ENCODE measurements at places on chromosomes 2 and 18.

GRCh38 chr2:19244460-19245363 is 113.7 kb downstream of the OSR1 start:
- no peak for DNase-seq

DNA sequence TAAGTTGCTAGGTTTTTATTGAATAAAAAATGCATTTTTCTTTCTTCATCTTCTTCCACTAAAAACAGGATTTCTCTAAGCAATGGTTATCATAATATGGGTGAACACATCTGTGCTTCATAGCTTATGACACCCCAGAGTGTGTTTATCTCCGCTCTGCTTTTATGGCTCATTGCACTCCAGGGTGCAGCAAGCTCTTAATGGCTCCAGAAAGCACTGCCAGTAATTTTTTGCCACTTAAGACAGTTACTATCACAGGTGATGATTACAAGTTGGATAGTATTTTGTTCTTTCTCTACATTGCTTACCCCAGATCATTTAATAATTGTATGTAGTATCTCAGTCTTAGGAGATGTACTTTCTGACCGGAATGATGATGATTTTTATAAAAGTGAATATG is 239.3 kb upstream of the CDH20 start:
- DNase-seq = no peak

- no peak for DNase-seq
Measured at GRCh38 chr2:227456772-227457171, 15.2 kb upstream of the AGFG1 start.

DNA sequence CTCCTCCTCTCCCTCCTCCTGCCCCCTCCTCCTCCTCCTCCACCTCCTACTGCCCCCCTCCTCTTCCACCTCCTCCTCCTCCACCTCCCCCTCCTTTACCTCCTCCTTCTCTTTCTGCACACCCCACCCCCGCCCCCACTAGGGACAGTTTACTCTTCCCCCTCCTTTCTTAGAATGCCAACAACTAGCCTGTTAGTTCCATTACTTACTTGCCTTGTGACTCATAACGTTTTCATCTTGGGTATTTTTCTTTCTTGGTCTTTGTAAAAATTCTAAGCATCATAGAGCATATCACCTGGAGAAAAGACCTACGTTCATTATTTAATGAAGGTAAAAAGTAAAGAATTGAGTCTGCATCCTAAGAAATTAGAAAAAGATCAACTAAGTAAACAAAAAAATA is 165.3 kb downstream of the NEDD4L start:
- no peak for DNase-seq

GRCh38 chr18:68234131-68234530 is 480.8 kb downstream of the TMX3 start:
- no peak for DNase-seq

DNA sequence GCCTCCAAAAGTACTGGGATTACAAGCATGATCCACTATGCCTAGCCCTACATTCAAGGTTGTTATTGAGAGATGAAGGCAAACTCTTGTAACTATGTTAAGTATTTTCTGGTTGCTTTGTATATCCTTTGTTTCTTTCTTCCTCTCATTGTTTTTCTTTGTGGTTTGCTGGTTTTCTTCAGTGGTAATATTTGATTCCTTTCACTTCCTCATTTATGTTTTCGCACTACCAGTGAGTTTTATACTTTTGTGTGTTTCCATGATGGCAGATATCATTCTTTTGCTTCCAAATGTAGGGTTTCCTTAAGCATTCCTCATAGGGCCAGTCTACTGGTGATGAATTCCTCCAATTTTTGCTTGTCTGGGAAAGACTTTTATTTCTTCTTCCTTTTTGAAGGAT is 90.2 kb downstream of the NCK2 start:
- no peak for DNase-seq

DNA sequence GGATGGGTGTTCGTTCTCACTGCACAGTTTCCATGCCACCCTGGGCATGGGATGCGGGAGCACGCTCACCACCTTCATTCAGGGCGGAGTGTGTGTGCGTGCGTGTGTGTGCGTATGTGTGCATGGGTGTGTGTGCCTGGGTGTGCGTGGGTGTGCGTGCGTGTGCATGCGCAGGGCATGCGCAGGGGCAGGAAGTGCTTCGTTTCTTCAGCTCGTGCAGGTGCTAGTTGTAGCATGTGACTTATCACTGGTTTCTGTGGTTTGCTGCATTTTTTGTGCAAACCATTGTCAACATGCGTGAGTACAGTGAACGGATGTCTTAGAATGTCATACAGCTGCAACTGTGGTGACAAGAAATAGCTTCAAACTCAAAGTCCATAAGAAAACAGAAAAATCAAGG is 179.5 kb downstream of the PTGR3 start:
- no peak for DNase-seq

GRCh38 chr2:228446734-228447133 is 265.2 kb upstream of the SPHKAP start:
- DNase-seq = no peak

DNA sequence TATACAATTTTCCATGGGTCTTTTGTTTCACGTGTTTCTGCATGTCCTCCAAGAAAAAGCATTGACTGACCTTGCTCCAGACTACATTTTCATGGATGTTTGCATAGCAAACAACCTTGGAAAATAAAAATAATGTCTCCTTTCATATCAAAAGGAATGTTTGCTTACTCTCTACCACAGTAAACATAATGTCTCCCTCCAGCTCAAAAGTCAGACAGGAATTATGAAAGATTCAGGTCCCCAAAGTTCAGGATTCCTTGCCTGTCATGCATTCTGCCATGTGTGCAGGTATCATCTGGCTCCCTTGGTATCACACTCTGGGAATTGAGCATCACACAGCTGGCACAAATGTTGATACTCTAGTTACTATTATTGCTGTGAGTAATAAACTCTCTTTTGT is 103.1 kb upstream of the ZC3H15 start:
- no peak for DNase-seq
